Adipose tissue (tissue), 3 donors: ENCODE measurements at places on chromosomes 11 and 22. TPM values are rescaled to one million over a fixed set of nuclear protein-coding genes. Genes with fewer than 3 reads are reported as not detected.

LIF gene
- 4.5 TPM for polyA plus RNA-seq

HSPB2 gene
- polyA plus RNA-seq = 15.6 TPM

ZNF74 gene
- 2.3 TPM for polyA plus RNA-seq

JHY gene
- polyA plus RNA-seq = 4.0 TPM

KRTAP5-2 gene
- not detected for polyA plus RNA-seq

KRTAP5-1 gene
- polyA plus RNA-seq = not detected

OR8G5 gene
- polyA plus RNA-seq = not detected

FAM180B gene
- 0.43 TPM for polyA plus RNA-seq

TRIM29 gene
- 1.8 TPM for polyA plus RNA-seq

MFRP gene
- 0.03 TPM for polyA plus RNA-seq

B3GAT1 gene
- not detected for polyA plus RNA-seq

ANO1 gene
- 7.8 TPM for polyA plus RNA-seq

TRIOBP gene
- 74.8 TPM for polyA plus RNA-seq

NELL1 gene
- not detected for polyA plus RNA-seq

GNAZ gene
- polyA plus RNA-seq = 1.5 TPM

VSIG2 gene
- 36.1 TPM for polyA plus RNA-seq

APOL3 gene
- 11.8 TPM for polyA plus RNA-seq

KIF18A gene
- polyA plus RNA-seq = 0.10 TPM

NCAM1 gene
- polyA plus RNA-seq = 1.4 TPM

OR4D5 gene
- not detected for polyA plus RNA-seq

PDGFD gene
- 9.1 TPM for polyA plus RNA-seq

ARHGAP8 gene
- 1.1 TPM for polyA plus RNA-seq

KCNC1 gene
- not detected for polyA plus RNA-seq

APOBEC3H gene
- not detected for polyA plus RNA-seq

RAG2 gene
- not detected for polyA plus RNA-seq

PANX1 gene
- polyA plus RNA-seq = 10.1 TPM

LRRN4CL gene
- 4.3 TPM for polyA plus RNA-seq

SCGB1D2 gene
- 1.4 TPM for polyA plus RNA-seq

KCNJ11 gene
- 12.3 TPM for polyA plus RNA-seq

FXYD6 gene
- 132 TPM for polyA plus RNA-seq

CHCHD10 gene
- 432 TPM for polyA plus RNA-seq

TRIM64C gene
- not detected for polyA plus RNA-seq

C22orf42 gene
- 0.36 TPM for polyA plus RNA-seq
